Skin of body (tissue), 3 donors: ENCODE measurements at places on chromosomes 12 and 14. TPM values are rescaled to one million over a fixed set of nuclear protein-coding genes. Genes with fewer than 3 reads are reported as not detected.

- DNase-seq = no peak
Measured at GRCh38 chr12:28618171-28618570, 427.9 kb downstream of the CCDC91 start.

DNA sequence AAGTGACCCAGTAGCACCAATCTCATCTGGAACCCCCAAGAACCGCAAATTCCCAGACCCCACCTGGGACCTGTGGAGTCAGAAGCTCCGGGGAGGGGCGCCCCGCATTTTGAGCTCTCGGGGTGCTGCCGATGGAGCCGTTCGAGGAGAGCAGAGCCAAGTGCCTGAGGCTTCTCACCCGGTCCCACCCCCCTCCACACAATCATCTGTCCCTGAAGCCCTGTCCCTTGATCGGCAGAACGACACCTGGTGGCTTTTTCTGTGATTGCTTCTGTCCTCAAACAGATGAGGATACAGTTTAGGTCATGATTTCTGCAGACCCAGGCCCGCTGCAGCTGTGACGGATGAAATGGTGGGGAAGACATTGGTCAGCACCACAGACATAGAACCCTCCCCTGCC is 74.7 kb downstream of the NOC4L start:
- no peak for DNase-seq

DNA sequence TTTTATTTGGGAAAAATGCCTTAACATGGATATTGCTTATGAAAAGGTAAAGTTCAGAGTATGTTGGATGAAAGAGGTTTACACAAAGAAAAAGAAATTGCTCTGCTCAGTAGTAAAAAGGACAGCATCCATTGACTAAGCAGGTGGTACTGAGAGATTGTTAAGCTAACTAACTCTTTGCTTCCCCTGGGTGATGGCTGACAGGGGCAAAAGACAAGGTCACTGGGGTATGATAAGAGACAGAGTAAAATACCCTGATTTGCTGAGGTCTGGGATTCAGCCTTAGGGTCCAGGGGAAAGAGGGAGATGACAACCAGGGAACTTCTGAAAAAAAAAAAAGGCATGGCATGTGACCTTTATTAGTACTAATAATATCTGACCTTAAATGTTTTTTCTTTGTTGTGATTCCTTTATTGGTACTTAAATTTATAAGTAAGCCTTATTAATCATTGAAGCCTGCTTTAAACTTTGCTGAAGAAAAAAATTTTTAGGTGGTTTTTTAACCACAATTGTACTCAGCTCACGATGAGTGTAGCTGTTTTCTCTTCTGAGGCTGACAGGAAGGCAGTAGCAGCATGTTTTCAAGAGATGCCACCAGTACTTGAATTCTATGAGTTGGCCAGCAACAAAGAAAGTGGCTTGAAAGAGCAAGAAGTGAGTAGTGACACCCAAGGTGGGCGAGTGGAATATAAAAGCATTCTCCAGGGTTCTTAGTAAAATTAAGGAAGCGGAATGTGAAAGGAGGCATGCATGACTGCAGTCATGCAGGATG is 43.7 kb upstream of the KITLG start:
- DNase-seq = no peak

- DNase-seq = no peak
Measured at GRCh38 chr14:75489480-75489837, 32.8 kb upstream of the BATF start.

- DNase-seq = no peak
Measured at GRCh38 chr12:19461999-19462398, 22.7 kb downstream of the AEBP2 start.

ANKRD33 gene
- total RNA-seq = not detected

RNU4-1 gene
- total RNA-seq = under 0.01 TPM

FBLN5 gene
- total RNA-seq = 46.5 TPM

ALG10 gene
- total RNA-seq = 14.1 TPM
